Epithelial cell of proximal tubule (primary cell): ENCODE measurements at places on chromosomes 1 and 21. TPM values are rescaled to one million over a fixed set of nuclear protein-coding genes. Genes with fewer than 3 reads are reported as not detected.

Gene HCN3
- 0.72 and 8.1 TPM in 2 replicates for total RNA-seq

Gene ZSCAN20
- total RNA-seq, result 3.1 and 4.0 TPM in 2 replicates

Gene LINGO4
- total RNA-seq, result not detected in 2 replicates

Gene SFN
- total RNA-seq, result 213 and 239 TPM in 2 replicates

Gene NUDT4B
- total RNA-seq, result 6.9 and 30.9 TPM in 2 replicates

Gene KIF14
- 13.7 and 13.9 TPM in 2 replicates for total RNA-seq

Gene FAM3B
- total RNA-seq, result 0.35 and 0.51 TPM in 2 replicates

Gene KLF18
- total RNA-seq, result not detected in 2 replicates

Gene PLPPR5
- total RNA-seq, result 0.17 TPM in 1 of 2 replicates, not detected in the other

DNA sequence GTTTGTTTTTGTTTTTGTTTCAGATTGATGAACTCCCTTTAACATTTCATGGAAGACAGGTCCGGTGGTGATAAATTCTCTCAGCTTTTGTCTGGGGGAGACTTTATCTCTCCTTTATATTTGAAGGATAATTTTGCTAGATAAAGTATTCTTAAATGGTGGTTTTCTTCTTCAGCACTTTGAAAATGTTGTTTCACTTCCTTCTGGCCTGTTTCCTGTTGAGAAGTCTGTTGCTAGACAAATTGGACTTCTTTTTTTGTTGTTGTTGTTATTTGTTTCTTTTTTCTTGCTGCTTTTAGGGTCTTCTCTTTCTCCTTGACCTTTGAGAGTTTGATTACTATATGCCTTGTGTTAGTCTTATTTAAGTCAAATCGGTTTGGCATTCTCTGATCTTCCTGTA lies 50.8 kb downstream of the CRP start:
- DNase-seq, result no peak

- no peak for DNase-seq
Observed at GRCh38 chr1:150551051-150551783, 2.0 kb downstream of the ADAMTSL4 start.

DNA sequence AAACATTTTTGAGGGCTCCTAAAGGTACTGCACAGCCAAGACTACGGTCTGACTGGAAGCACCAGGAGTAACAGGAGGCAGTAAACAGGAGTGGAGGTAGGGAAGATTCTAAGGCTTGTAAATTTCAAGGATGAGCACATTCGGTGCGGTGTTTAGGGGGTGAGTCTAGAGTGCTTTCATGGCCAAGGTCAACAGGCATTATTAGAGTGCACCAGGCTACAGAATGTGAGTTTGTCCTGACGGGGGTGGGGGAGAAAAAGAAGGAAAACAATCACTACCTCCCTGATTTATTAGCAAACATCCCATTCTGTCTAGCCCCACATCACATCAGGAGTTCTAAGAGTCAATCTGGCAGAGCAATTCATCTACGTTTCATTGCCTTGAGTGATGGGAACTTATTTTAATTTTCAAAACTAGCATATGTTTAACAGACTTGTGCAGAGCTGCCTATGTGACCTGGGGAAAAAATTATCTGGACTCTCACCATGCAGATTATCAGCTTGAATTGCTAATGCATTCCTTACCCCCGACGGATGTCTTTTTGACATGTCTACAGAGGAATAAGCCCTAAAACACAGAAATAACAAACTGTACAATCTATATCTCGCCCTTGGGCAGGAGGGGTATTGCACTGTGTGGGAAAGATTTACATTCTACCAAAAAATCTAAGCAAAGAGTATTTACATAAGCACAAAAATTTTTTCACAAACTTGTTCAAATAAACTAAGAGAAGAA lies 45.0 kb downstream of the APP start:
- no peak for DNase-seq

GRCh38 chr1:195188821-195189220 lies 1419.4 kb downstream of the KCNT2 start:
- no peak for DNase-seq

DNA sequence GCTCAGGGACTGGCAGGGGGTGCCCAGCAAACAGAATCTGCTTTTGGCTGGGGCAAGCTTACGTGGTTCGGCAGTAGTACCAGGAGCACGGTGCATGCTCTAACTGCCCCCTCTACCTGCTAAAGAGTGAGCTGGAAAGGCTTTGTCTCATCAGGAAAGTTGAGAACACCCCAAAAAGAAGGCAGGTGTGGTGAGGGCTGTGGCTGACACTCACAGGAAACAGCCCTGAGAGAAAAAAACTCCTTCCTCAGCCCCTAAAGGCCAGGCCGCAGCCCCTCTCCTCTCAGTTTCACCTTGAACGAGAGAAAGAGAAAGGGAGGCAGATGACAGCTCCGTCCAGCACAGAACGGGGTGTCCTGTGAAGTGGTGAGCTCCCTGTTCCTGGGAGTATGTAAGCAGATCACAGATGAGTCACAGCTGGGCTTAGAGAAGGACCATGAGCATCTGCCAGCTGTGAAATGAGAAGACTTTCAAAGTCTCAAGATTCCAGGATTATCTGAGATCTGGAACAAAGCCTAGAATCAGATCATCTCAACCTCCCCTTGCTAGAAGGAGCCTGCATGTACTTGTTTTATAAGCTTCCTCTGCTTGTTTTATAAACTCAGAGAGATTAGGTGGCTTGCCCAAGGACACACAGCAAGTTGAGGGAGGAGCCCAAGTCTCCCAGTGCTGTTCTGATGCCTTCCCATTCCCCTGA lies 13.4 kb downstream of the LAPTM5 start:
- no peak for DNase-seq

- no peak for DNase-seq
Observed at GRCh38 chr1:17045150-17045549, 8.7 kb downstream of the SDHB start.

DNA sequence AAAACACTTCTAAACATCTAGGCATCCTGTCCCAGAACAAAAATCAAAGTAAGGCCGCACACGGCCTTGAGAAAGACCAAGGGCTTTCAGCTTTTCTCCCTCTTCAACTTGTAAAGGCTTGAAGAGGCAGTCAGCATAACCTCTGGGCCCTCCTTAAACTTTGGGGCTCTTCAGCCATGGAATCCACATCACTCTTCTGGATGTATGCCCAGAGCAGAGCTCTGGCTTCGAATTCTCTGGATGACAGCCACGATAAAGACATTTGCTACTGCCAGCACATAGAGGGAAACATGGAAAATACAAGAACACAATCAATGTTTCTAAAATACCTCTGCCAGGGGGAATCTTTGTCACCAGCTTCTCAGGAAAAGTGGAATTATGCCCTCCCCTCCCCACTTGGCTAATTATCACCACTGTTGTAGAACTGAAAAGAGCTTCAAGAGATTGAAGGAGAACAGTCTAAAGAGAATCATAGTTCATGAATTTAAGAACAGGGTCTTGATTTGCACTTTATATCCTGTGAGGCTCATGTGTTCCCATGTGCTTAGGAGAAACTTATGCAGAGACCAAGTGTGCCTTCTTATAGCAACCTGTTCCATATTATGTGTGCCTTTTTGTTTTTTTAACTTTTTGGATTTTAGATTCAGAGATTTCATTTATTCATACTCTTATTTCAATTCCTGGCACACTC lies 39.0 kb upstream of the DPT start:
- no peak for DNase-seq

- DNase-seq, result no peak
Observed at GRCh38 chr1:43952731-43953346, 6.1 kb downstream of the IPO13 start.

GRCh38 chr1:206737729-206738201 lies 32.8 kb upstream of the IL19 start:
- DNase-seq, result no peak

DNA sequence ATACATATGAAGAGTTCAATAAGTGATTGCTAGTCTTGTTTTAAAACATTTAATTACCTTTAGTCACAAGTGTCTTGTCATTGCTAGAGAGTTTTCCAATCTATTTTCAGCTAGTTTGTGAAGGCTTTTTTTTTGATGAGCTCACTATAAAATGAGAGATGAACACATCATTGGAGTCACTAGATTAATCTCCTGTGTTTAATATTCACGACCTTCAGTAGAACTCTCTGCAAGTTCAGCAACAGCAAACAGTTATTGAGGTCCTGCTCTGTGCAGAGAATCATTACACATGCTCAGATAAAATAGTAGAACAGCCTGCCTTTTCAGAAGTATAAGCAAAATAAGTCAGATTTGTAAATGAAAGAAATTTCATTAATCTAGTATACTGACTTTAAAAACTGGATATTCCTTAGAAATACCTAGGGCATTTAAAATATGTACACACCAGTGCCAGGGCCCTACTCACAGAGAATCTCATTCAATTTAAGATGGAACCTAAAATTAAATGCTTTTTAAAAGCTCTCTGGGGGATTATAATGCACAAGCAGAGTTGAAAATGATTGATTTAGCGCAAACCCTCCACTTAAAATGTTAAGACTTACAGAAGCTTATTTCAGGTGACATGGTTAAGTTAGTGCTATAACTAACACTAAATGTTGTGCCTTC lies 30.5 kb downstream of the KRTAP20-3 start:
- DNase-seq, result no peak
